ENCODE measurements at places on chromosomes 13 and 19. TPM values are rescaled to one million over a fixed set of nuclear protein-coding genes. Genes with fewer than 3 reads are reported as not detected.

DNA sequence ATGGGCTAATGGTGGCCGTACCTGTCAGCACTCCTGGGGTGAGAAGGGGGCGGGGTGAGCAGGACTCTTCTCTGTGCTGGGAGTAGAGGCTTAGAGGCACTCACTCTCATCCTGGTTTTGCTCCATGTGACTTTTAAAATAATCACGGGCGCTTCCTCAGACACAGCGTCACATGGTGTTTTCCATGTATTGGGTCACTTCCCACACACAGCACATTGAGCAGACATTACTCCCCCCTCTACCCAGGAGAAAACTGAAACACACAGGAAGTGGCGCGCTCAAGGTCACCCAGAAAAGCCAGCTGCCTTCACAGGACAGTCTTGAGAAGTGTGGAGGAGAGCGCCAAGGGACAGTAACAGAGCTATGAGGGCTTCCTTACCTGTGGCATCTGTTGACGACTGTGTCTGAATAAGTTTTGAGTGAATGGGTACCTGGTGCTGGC lies 23.2 kb downstream of the SPATA13 start:
- no peaks in the 10 kb centered on the region for H3K27me3 ChIP-seq
- H3K4me1 ChIP-seq, result peaks cover 34% of the 10 kb centered on the region
- H3K27ac ChIP-seq, result no peak overlapping the region
- H3K4me3 ChIP-seq, result no peak overlapping the region
- peaks cover 9% of the 10 kb centered on the region for H3K36me3 ChIP-seq

DNA sequence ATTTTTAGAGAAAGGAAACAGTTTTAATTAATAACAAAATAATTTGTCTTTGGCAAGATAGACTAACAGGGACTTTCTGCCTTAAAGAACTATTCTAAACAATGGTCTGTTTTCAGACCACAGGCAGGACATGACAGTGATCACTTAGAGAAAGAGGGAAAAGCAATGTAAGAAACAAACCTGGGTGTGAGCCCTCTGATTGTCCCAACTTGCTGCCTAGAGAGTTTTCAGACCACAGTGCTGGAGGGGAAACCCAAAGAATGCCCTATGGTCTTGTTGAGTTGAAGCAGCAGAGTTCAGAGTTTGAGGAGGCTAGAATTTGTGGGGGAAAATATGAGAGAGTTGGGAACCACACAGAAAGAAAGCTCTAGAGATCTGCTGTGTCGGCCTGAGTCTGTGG lies 38.1 kb downstream of the DGKH start:
- H3K27ac ChIP-seq, result no peak overlapping the region
- no peaks in the 10 kb centered on the region for H3K27me3 ChIP-seq
- no peak for DNase-seq
- peaks cover 11% of the 10 kb centered on the region for H3K36me3 ChIP-seq
- no peak overlapping the region for H3K4me3 ChIP-seq

- H3K4me3 ChIP-seq, result peak overlapping the region; percentile 97
- H3K27me3 ChIP-seq, result no peaks in the 10 kb centered on the region
- H3K27ac ChIP-seq, result peak overlapping the region; percentile 93
- peaks cover 57% of the 10 kb centered on the region for H3K4me1 ChIP-seq
Observed at GRCh38 chr13:114128624-114129522, 3.5 kb downstream of the RASA3 start.

DNA sequence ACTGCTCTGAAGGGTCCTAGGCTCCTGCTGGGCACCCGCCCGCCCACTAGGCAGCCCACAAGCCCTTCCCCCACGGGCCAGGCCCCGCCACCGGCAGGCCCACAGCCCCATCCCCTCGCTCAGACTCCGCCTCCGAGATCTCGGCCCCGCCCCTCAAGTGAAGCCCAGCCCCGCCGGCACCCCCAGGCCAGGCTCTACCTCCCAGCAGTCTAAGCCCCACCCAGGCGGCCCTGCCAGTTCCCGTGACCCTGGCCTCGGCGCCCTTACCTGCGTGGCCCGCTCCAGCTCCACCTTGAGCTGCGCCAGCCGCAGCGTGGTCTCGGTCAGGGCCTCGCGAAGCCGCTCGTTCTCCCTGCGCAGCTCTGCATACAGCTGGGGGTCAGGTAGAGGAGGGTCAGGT lies 16.3 kb downstream of the EPS8L1 start:
- no peak overlapping the region for H3K4me3 ChIP-seq
- peaks cover 20% of the 10 kb centered on the region for H3K36me3 ChIP-seq
- peaks cover 17% of the 10 kb centered on the region for H3K4me1 ChIP-seq
- no peak overlapping the region for H3K27ac ChIP-seq
- H3K27me3 ChIP-seq, result peaks cover 21% of the 10 kb centered on the region

- H3K27ac ChIP-seq, result no peak overlapping the region
- no peaks in the 10 kb centered on the region for H3K27me3 ChIP-seq
- H3K4me1 ChIP-seq, result peaks cover 23% of the 10 kb centered on the region
- DNase-seq, result no peak
Observed at GRCh38 chr13:110628477-110628793, 13.1 kb downstream of the NAXD start.

Gene IFNL1
- 1.0 TPM for total RNA-seq

Measured in activated naive CD4-positive, alpha-beta T cell treated with anti-CD3 and anti-CD28 coated beads for 36 hours (primary cell).